Dorsolateral prefrontal cortex (tissue), 122 donors: ENCODE measurements at places on chromosomes 1 and 21.

DNA sequence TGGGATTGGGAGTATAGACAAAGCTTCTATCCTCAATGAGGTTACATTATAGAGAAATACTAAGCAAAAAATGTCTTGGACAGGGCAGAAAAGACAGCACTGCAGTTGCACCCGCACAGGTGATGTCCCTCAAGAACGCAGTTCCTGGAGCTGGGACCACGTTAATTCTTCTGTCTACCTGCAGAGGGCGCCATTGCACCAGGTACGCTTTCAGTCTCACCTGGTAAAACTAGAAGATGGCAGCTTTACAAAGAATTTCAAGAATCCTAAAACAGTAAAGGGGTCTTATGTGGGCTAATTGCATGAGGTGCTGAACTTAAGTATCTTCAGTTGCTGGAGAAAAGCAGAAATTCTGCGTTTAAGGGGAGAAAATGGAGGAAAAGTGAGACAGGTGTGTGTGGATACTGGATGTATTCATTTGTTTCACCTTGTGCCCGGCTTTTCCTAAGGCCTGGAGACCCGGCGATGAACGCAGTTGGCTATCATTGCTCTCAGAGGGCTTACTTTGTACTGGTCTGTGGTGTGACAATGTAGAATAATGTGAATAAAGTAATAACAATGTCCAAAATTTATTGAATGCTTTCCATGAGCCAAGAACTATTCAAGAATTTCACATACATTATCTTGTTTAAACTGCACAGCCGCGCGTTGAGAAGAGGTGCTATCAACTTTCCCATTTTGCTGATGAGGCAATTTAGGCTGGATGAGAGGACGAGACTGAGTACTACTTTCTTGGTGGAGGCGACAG is 276.3 kb upstream of the GREM2 start:
- no peak for DNase-seq

DNA sequence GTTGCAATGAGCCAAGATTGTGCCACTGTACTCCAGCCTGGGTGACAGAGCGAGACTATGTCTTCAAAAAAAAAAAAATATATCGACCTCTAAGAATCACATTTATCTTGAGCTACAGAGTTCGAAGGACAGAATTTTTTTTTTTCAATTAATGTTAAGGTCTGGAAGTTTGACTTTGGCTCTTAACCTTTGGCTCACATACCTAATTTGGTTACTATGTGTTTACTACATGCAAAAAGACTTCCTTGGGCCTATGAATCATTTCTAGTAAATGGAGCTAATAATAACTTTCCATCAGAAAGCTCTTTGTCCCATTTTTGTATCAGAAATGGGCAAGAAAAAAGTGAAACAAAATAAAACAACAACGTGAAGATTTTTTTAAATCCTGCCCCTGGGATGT is 351.2 kb downstream of the SMYD3 start:
- no peak for DNase-seq

DNA sequence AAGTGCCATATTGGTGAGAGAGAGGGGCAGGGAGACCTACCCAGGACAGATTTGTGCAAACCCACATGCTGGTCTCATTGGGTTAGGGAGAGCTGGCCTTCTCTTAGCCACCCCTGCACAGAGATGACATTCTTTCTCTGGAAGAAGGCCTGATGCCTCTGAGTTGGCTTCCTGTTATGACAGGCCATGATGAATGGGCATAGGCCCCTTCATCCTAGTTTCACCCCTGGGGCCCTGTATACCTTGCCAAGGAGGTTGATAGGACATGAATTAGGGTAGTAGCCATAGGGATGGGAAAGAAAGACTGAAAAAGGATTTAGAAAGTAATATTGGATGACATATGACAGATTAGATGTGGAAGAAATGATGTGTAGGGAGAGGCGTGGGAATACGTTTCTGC is 46.6 kb downstream of the TENT5C start:
- no peak for DNase-seq

GRCh38 chr1:223504741-223505140 is 111.5 kb downstream of the CCDC185 start:
- DNase-seq = no peak

- DNase-seq = no peak
Measured at GRCh38 chr1:21307663-21308305, 17.5 kb upstream of the ECE1 start.

GRCh38 chr1:207218512-207219362 is 102.7 kb upstream of the CD55 start:
- no peak for DNase-seq

- DNase-seq = no peak
Measured at GRCh38 chr21:25243808-25244207, 363.5 kb downstream of the MRPL39 start.

GRCh38 chr1:69845655-69846054 is 277.9 kb downstream of the LRRC7 start:
- DNase-seq = no peak

DNA sequence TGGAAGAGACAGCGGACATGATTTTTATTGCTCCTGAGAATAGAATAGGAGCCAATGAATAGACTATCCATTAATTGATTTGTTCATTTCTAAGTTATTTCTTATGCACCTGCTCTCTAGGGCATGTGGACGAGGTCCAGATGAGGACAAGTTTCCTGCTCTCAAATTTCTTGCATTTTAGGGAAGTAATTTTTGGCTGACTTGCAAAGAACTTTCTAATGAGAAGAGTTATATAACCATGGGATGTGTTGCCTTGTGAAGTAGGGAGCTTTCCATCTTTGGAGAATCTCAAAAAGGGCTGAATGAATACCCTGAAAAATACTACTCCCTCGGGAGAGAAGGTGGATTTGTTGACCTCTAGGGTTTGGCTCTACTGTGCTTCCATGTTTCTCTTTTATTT is 243.0 kb downstream of the KIF26B start:
- no peak for DNase-seq

GRCh38 chr1:184590163-184590750 is 164.4 kb downstream of the EDEM3 start:
- no peak for DNase-seq

DNA sequence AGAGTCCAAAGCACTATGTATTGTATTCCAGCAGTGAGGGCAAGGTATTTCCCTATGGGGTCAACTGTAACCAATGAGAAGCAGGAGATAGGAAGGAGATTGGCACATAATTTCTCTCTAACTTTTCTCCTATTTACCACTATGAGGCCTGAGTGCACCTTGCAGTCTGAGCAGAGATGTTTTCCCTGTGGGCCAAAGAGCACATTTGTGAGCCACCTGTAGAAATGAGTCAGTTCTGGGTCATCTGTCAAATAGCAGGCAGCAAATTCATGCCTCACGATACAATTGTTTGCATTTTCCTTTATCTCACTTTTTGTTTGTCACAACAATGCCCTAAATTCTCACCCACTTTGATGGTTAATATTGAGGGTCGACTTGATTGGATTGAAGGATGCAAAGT is 547.2 kb upstream of the NCAM2 start:
- DNase-seq = no peak

GRCh38 chr1:85628791-85629531 is 48.4 kb downstream of the CCN1 start:
- DNase-seq = no peak

DNA sequence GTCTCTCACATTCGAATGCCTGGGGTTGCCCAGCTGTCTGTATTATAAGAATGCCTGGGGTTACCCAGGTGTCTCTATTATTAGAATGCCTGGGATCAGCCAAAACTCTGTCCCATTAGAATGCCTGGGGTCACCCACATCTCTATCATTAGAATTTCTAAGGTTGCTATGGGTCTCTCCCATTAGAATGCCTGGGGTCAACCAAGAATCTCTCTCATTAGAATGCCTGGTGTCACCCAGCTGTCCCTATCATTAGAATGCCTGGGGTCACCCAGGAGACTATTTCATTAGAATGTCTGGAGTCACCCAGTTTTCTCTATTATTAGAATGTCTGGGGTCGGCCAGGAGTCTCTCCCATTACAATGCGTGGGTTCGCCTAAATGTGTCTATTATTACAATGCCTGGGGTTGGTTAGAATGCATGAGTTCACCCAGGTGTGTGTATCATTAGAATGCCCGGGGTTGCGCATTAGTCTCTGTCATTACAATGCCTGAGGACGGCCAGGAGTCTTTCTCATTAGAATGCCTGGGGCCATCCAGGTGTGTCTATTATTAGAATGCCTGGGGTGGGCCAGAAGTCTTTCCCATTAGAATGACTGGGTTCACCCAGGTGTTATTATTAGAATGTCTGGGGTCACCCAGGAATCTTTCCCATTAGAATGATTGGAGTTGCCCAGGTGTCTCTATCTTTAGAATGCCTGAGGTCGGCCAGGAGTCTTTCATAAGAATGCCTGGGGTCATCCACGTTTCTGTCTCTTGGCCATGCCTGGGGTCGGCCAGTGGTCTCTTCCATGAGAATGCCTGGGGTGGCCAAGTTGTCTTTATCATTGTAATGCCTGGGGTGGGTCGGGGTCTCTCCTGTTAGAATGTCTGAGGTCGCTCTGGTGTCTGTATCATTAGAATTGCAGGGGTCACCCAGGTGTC is 59.6 kb downstream of the RNF187 start:
- DNase-seq = no peak

GRCh38 chr1:15153184-15153841 is at the start of gene TMEM51:
TMEM51 (plus strand) TSS chr1:15153747; CDS start chr1:15215088, 61,341 bp downstream.
- peak; percentile 51 for DNase-seq

- DNase-seq = peak; percentile 31
Measured at GRCh38 chr1:2639607-2640521, 7.0 kb upstream of the MMEL1 start.

GRCh38 chr1:85019994-85020393 is 23.1 kb upstream of the MCOLN2 start:
- DNase-seq = no peak

- no peak for DNase-seq
Measured at GRCh38 chr1:41681331-41682098, 197.0 kb upstream of the EDN2 start.

DNA sequence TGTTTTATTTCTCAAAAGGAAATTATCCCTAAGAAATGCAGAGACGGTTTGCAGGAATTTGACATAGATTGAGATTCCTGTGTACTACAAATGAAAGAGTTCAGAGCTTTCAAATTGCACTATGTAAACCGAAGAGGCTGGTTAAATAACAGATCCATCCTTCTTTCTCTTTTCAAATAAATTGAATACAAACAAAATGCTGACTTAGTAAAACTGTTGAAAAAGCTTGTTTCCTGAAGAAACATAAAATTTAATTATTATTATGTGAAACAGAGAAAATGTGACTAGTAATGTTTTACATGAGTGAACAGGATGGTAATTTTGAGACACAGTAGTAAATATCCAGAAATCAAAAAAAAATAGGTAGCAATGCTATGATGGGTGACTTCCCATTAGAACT is 441.2 kb downstream of the LRRIQ3 start:
- DNase-seq = no peak

GRCh38 chr1:115723756-115724155 is 44.8 kb downstream of the CASQ2 start:
- DNase-seq = no peak

GRCh38 chr1:28143496-28144202 is 32.8 kb downstream of the PTAFR start:
- DNase-seq = no peak

DNA sequence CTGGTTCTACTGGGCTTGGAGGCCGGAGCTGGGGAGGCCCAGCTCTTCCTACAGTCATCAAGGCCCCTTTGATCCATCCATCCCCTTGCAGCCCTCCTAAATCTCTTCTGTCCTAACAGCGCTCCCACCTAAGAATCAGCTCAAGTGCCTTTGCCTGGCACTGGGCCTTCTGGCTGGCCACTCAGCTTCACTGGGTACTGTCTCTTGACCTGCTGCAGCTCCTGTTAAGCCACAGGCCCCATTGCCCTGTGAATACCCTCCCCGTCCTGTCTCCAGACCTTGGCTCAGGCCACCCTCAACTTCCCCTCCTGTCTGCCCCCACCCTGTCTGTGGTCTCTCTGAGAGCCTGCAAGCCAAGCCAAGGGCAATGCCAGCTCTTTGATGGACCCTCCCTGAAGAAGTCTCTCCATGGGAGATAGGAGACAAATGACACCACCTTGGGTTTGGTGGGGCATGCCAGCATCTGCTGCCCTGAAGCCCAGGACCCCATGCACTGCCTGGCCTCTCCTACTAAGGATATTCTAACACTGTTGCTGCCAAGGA is 27.3 kb downstream of the FAM151A start:
- no peak for DNase-seq

DNA sequence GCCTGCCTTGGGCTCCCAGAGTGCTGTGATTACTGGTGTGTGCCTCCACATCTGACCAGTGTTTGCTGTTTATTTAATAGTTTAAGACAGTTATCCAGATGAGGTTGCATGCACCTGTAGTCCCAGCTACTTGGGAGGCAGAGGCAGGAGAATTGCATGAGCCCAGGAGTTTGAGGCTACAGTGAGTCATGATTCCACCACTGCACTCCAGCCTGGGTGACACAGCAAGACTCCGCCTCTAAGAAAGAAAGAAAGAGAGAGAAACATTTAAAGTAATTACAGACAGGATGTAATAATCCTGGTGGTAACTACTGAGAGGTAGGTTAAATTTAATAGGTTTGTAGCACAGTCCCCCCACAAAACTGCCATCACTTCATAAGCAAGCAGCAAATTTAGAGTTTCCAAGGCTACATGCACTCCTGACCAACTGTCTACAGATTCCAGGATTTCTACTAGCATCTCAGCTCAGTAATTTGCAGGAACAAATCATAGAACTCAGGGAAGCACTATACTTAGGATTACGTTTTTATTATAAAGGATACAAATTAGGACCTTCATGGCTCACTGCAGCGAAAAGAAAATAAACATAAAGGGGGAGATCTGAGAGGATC is 89.6 kb downstream of the PKN2 start:
- no peak for DNase-seq

DNA sequence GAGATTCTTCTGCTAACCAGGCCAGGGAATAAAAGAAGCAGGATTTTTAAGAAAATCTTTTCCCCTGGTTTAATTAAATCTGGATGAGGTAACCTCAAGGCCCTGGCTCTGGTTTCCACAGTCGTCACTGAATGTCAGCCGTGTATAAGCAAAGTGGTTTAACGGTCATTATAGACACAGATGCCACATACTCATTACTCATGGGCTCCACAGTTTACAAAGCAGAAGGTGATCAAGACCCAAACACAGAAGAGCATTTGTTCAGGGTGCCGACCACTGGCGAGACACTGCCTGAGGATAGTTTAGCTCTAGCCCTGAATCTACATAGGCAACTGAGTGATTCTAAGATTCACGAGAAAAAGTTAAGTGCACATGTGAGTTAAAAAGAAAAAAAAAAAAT is 27.8 kb upstream of the RAP1GAP start:
- DNase-seq = no peak

DNA sequence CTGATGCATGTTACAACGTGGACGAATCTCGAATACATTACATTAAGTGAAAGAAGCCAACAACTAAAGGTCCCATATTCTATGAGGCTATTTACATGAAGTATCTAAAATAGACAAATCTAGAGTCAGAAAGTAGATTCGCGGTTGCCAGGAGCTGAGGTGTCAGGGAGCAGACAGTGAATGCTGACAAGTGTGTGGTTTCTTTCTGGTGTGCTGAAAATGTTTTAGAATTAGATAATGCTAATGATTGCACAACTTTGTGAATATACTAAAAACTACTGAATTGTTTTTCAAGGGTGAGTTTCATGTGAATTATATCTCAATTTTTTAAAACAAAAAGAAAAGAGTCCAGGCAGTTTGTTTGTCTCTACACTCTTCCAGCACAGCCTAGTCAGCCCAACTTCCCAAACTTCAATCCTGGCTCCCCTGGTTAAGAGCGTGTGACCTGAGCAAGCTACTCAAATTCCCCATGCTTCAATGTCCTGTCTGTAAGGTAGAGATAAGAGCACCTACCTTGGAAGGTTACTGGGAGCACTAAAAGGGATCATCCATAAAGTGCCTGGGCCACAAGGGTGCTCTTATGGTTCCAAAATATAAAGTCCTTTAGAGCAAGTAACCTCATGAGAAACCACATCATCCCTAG is 20.9 kb downstream of the HLCS start:
- no peak for DNase-seq

GRCh38 chr21:42724226-42724920 is 71.0 kb downstream of the PDE9A start:
- DNase-seq = no peak
